ENCODE measurements at places on chromosomes 3 and 15.

GRCh38 chr3:171371354-171371753, 88.9 kb downstream of the TNIK start:
- no peak for DNase-seq

DNA sequence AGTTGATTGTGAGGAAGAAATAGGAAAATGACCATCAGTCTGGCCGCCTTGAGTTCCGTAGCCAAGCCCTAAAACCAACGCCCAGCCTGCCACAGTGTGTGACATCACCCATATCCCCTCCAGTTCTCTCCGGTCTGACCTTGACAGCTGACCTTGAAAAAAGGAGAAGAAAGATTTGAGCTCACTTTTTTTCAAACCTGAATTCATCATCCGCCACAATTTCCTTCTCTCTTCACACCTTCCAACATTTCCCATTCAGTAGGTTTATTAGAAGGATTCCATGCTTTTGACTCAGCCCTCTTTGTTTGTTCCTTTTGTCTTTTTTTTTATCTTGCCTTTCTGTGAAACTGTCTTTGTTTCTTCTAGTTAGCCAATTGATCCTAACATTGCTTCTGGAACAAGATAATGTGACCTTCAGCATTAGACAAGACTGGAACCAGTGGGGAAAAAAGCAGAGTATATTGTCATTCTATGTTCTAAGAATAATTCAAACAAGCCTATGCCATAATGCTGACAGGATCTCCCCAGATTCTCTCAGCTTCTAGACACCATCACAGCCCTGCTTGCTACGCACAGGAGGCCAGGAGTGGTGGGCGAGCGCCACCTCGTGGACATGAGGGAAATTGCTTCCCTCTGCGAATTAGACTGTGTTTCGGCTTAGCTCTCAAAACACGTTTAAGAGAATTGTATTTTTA, 283.1 kb downstream of the FGF12 start:
- DNase-seq, result peak; percentile 87

GRCh38 chr3:61938878-61939549, 377.6 kb downstream of the PTPRG start:
- no peak for DNase-seq

DNA sequence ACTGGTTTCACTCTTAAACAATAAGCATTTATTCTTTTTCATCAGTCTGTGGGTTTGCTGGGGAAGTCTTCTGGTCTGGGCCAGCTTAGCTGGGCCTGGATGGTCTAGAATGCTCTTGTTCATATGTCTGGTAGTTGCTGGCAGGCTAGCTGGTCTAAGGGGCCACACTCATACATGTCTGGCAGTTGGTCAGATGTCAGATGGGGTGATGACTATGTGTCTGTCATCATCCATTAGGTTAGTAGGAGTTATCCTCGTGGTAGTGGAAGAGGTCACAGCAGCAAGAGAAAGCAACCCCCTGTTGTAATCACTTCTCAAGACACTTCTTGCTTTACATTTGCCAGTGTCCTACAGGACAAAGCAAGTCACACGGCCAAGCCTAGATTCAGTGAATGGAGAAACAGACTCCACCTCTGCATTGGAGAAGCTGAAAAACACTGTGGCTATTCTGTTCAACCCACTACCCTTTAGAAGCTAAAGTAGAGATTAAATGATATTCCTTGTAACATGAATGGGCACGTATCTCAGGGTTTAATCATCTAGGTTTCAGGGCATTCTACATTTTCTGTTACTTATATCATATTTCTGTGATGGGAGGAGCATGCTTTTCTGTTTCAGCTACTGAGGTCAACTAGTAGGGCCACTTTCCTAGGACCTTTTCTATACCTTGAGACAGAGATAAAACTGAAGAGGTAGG, 5.5 kb upstream of the ARID3B start:
- DNase-seq, result no peak

- DNase-seq, result no peak
Measured at GRCh38 chr3:78642226-78643035, 1125.4 kb downstream of the ROBO1 start.

DNA sequence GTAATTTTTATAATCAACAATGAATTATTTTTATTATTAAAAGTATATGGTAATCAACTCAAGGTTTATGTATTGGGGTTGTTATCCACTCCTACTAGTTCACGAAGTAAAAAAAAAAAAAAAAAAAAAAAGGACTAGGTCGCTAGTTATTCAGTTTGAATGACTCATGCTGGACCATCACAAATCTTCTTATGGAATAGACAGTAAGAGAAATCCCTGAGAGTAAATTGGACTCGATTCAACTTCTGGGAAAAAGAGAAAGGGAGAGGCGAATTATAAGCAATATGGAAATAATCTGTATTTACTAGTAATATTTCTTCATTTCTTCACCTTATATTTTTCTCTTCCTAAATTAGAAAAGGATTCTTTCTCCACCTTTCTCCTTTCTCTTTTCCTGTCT, 2.0 kb downstream of the MYEF2 start:
- peak; percentile 39 for DNase-seq

GRCh38 chr3:72448375-72448823, 399.8 kb downstream of the SHQ1 start:
- DNase-seq, result no peak

- DNase-seq, result no peak
Measured at GRCh38 chr15:41024885-41025284, 71.6 kb downstream of the CHAC1 start.

DNA sequence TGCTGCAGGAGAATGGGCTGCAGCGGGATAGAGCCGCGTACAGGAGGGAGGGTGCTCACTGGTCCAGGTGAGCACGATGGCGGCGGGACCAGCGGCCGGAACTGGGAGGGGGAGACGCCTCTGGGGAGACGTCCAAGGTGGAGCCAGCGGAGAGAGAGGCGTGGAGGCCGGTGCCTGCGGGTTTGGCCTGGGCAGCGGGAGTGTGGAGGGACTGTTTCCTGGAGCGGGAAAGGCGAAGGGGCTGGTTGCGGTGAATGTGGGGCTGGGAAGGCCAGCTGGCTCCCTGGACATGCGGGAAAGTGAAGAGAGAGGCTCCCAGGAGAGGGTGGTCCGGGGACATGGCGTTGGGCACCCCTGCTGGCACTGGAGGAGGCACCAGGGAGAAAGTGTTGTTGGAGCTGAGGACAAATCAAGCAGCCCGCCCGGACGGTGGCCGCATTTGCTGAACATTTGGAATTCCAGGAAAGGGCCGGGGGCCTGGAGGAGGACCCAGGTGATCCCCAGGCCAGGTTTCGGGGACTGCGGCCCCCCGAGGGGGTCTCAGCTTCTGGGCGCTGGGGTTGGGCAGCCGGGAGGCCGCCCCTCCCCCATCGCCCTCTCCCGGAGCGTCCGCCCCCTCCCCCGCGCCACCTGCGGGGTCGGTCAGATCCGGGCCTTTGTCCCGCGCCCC, 34.3 kb downstream of the DNAJB8 start:
- DNase-seq, result no peak

DNA sequence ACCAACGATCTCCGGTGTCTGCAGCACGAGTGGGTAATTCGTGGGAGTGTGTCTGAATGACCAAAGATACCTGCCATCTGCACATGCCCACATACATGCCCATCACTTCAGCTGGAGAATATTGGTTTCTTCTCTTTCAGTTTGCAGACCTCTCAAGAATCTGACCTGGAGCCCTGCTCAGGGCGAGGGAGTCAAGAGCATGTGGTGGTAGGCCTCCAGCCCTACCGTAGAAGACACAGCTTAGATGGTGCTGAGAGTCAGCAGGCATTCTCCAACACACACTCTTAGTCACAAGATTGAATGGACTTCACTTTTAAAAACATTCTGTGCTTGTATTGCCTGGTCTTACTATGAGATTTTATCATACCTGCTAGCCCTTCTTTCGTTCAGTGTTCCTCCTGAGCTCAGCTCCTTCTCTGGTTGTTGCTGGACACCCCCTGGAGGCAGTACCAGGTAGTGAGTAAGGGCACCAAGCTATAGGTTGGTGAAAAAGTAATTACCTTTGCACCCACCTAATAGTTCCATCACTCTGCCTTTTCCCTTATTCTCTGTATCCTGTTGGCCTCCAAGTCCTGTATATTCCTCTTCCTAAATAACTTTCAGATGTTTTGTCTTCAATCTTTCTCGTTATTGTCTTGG, 252.0 kb downstream of the CACNA2D3 start:
- peak; percentile 76 for DNase-seq

DNA sequence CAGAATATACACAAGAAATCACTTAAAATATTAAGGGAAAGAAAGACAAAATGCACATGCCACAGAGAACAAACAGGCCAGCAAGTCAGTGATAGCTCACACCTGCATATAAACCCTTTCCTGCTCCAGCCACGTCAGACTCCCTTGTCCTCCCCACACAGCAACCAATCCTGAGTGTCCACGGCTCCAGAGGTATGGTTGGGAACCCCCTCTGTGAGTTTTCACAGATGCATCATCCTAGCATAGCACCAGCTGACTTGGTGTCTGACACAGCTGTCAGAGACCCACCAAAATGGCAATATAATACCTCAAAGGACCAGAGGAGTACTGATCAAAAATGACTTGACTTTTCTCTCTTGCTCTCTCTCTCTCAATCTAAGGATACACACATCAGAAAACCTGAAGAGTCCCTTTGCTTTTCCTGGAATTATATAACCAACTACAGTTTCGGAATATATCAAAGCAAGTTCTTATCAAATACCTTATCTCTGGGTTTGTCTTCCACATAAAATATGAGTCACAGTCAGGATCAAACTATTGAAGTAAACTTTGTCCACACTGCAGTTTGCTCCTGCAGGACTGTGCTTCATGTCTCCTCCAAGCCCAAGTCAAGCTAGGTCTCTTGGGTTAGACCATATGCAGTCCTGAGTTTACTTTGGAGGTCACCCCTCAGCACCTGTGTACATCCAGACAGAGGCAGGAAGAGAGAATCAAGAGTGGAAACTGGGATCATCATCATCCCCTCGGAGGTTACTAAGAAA, 187.1 kb upstream of the THBS1 start:
- peak; percentile 24 for DNase-seq

DNA sequence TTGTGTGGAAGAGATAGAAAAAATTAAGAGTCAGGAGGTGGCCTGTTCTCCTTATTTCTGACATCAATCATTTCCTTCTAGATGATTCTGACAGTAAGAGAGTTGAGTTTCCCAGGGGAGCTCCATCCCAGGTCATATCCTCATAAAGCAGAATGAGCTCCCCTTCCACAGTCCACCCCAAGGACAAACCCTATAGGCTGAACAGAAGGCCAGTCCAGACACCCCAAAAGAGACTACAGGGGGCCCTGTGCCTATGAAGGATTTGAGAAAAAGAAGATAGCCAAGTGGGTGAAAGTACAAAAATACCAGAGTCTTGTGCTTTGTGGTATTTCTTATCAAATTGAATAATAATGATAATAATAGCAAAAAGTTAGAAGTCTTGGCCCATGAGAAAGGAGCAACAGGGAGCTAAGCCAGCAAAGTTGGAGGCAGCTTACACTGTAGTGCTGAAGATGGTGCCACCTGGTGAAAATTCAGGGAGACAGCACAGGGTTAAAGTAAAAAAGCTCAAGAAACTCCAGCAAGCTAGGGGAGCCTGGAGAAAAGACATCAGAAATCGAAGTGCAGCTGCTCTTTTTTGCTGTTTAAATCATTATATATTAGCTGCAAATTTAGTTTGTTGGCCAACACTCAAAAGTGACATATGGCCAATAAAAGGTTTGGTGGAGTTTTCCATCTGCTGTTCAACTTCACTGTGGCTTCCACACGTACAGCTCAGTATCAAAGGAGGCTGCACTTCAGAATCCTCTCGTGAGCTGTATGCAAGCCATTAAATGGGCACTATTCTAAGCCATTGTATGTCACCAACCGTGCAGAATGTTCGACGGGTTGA, 35.8 kb upstream of the SLC24A5 start:
- peak; percentile 59 for DNase-seq

DNA sequence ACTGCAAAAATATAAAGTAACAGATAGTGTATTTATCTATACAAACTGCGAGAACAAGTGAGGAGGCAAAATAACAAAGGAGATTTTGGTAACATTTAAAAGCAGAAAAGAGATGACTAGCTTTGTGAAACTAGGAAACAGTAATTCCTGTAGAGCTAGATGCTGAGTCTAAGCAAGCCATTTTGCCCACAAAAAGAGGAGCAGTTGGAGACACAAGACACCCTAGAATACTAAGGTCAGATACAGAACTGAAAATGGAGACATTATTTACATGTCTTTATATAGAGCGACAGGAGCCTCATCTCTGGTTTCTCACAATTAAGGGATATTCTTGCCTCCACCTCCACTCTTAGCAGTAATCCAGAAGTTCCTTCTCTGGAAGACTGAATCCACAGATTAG, 732.4 kb upstream of the GBE1 start:
- DNase-seq, result no peak

GRCh38 chr3:115760716-115761115, 137.4 kb downstream of the GAP43 start:
- no peak for DNase-seq

GRCh38 chr3:4813909-4814304, 165.3 kb upstream of the BHLHE40 start:
- DNase-seq, result no peak

DNA sequence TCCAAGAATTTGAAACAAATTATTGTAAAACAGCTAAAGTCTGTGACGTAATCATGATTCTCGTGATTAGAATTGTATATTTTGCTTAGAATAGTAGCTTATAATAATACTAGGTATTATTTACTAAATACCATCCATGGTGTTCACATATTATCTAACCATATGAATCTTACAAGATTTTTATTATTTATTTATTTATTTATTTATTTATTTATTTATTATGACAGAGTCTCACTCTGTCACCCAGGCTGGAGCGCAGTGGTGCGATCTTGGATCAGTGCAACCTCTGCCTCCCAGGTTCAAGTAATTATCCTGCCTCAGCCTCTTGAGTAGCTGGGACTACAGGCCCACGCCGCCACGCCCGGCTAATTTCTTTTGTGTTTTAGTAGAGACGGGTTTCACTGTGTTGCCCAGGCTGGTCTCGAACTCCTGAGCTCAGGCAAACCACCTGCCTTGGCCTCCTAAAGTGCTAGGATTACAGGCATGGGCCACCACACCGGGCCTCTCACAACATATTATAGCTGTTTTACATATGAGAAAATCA, 173.5 kb downstream of the EPHA3 start:
- no peak for DNase-seq

DNA sequence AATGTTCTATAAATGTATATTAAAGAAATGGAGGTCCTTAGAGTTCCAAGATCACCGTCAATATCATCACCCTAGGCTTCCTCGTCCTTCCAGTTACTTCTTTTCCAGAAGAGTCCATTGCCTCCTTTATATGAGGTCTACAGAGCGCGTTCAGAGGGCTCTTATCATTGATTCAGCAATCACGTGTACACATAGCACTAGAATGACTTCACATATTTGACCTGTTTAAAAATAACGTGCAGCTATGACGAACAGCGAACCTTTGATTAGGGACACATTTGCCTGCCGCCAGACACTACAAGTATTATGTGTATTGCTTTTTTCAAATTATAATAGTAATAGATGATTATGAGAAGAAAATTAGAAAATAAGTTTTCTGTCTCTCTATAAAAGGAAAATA, 26.0 kb downstream of the IGF1R start:
- DNase-seq, result peak; percentile 21

Measured in Karpas-422 (cell line).